ENCODE measurements at places on chromosomes 11 and 22. TPM values are rescaled to one million over a fixed set of nuclear protein-coding genes. Genes with fewer than 3 reads are reported as not detected.

AMOTL1 gene
- total RNA-seq, result 29.3 TPM

RIMBP3B gene
- not detected for total RNA-seq

SLC22A8 gene
- not detected for total RNA-seq

PLAAT5 gene
- total RNA-seq, result not detected

ACCSL gene
- not detected for total RNA-seq

PGA5 gene
- total RNA-seq, result not detected

SIPA1 gene
- 42.1 TPM for total RNA-seq

TRIM51 gene
- not detected for total RNA-seq

USP2 gene
- 0.32 TPM for total RNA-seq

TBX1 gene
- total RNA-seq, result 1.5 TPM

MAPK11 gene
- total RNA-seq, result 17.9 TPM

KBTBD3 gene
- 1.3 TPM for total RNA-seq

CCDC83 gene
- not detected for total RNA-seq

GAL gene
- total RNA-seq, result 1.5 TPM

CCDC81 gene
- total RNA-seq, result 1.2 TPM

CASP1 gene
- 4.2 TPM for total RNA-seq

MPZL3 gene
- total RNA-seq, result 20.1 TPM

OR52E8 gene
- total RNA-seq, result not detected

ROBO4 gene
- total RNA-seq, result 132 TPM

PNPLA5 gene
- total RNA-seq, result not detected

LGALS12 gene
- total RNA-seq, result not detected

BARX2 gene
- not detected for total RNA-seq

C22orf31 gene
- not detected for total RNA-seq

ANO9 gene
- not detected for total RNA-seq

SMTNL1 gene
- not detected for total RNA-seq

TYR gene
- total RNA-seq, result not detected

SEZ6L gene
- total RNA-seq, result not detected

Data from epithelial cell of umbilical artery (primary cell).